Activated CD4-positive, alpha-beta T cell treated with anti-CD3 and anti-CD28 coated beads, Interleukin-2, amount 50 U/mL, for 24 hours (primary cell): ENCODE measurements at places on chromosomes 5 and 9.
A peak's percentile ranks its signal among the peaks of the same experiment; 100 is the strongest.

DNA sequence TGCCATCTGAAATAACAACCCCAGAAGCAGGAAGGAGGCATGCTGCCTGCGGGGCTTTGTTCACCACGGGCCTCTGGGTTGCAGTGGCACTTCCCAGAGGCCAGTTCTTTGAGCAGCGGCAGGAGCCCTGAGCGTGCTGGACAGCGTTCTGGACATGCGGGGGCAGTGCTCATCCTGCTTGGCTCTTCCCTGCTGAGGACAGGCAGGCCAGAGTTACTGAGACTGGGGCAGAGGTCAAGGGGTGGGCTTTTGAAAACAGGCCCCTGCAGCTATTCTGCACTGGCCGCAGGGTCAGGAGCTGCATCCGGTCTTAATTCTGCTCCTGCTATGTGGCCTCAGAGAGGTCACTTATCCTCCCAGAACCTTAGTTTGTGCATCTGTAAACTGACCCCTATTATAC lies 258.6 kb downstream of the FSTL4 start:
- no peak for DNase-seq

GRCh38 chr5:55459572-55459971 lies 75.2 kb downstream of the PLPP1 start:
- DNase-seq = no peak

DNA sequence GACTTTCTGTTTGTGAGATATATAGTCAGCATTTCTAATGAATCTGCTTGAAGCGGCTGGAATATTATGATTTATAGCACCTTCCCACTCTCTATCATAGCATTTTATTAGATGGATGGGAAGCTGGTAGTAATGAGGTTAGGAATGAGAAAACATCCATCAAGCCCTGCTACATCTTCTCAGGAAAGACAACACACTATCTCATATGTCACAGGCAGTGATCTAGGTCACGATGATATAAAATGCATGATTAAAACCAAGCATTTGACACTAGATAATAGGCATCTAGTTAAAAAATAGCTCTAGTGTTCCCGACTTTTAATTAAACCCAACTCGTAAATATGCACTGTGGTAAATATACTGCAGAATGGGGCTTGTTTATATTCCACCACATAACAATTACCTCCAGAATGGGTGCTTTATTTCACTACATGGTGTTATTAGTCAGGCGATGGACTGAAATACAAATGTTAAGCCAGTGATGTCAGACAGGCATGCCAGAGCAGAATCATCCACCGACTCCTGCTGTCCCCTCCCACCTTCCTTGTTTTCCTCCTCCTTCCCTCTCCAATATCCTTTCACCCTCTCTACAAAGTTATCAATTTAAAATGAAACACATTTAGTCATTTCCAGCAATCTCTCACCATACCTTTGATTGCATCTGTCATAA lies 286.8 kb downstream of the SPATA31D1 start:
- no peak for DNase-seq

GRCh38 chr9:114216081-114216480 lies 60.7 kb downstream of the COL27A1 start:
- no peak for DNase-seq

DNA sequence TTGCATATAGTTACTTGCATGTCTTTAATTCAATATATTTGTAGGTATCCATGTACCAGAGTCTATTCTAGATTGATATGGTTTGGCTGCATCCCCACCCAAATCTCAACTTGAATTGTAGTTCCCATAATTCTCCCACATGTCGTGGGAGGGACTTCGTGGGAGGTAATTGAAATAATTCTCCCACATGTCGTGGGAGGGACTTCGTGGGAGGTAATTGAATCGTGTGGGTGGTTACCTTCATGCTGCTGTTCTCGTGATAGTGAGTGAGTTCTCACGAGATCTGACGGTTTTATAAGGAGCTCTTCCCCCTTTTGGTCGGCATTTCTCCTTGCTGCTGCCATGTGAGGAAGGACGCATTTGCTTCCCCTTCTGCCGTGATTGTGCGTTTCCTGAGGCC lies 16.5 kb downstream of the FBXL7 start:
- DNase-seq = no peak

DNA sequence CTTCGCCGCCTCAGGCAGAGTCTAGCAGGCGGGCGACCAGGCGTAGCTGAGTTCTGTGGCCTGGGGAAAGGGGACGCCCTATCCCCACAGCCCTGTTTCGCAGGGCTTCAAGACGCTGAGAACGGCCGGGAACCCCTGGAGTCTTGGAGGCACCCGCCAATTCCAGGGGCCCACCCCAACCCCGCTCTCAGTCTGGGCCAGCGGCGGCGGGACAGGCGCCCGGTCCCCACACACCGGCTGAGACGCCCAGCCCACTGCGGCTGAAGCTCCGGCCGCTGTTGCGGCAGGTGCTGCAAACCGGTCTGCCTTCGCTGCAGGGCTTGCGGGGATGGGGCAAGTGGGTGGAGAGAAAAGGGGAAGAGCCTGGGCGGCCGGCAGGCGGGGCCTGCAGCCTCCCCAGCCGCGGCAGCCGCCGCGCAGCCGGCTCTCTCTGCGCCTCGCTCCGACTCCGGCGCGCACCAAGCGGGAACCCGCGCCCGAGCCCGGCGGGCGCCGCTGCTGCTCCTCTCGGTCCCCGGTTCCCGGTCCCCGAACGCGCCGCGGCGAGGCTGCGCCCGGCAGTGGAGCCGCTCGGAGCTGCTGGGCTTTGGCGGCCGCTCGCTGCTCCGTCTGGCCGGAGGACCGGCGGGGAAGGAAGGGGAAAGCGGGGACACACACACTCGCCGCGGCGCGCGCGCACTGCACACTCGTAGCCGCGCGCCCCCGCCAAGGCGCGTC lies at the start of gene PIP5K1B:
Gene PIP5K1B, plus strand, starts transcription at position 427 of the 717 bp plus-strand sequence. CDS start 117,375 bp downstream, outside the sequence.
- DNase-seq = peak; percentile 15

GRCh38 chr9:99391937-99392594 lies 170.0 kb downstream of the SEC61B start:
- no peak for DNase-seq

DNA sequence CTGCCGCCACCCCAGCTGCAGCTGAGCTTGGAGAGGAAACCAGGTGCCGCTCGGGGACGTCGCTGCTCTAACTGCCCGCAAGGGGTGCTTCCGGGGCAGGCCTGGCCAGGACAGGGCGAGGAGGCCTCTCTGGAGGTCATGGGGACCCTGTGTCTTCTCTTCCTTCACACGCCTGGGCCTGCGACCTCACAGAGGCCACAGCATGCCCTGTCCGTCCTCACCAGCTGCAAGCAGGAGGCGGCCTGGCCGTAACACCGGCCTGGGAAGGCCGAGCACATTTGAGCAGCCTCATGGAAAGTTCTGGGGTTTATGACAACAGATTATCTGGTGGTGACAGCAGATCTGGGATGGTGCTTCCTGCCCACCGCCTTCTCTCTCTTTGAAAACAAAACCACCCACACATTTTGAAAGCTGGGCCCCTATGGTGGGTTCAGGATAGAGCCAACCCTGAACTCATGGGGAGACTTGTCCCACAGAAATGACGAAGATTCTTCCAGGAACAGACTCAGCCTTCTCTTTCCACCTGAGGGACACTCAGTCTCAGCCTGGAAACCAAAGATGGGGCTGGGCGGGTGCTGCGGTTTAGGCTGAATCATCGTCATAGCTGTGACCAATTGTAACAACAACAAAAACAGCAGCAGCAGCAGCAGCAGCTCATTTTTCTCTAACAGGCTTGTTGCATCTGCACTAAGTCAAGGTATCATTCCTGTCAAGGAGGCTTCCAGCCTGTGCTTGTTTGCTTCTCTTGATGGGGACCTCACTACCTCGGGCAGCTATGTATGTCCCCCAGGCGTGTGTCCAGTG lies 99.6 kb upstream of the RAPGEF1 start:
- DNase-seq = peak; percentile 5

GRCh38 chr5:180161420-180162303 lies 47.3 kb downstream of the RASGEF1C start:
- DNase-seq = no peak
